KBM-7 (cell line): ENCODE measurements at places on chromosomes 2 and 18.

DNA sequence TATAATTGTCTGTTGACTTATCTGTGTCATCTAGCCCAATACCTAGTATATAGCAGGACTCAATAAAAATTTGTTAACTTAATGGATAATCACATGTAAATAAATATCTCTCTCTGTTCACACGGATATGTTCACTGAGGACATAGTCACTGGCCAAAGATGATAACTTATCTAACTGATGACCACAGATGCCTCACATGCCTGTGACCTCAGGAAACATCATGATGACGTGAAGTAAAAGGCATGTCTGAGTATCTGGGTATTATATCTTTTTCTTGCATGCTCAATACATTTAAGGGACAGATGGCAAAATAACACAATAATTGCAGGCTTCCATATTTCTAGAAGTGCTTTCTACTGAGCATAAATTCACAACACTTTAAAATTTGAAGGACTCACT, 41.4 kb upstream of the PARD3B start:
- no peak for DNase-seq

- DNase-seq, result no peak
These were observed 306.0 kb downstream of the MTX2 start for GRCh38 chr2:176575237-176575744.

DNA sequence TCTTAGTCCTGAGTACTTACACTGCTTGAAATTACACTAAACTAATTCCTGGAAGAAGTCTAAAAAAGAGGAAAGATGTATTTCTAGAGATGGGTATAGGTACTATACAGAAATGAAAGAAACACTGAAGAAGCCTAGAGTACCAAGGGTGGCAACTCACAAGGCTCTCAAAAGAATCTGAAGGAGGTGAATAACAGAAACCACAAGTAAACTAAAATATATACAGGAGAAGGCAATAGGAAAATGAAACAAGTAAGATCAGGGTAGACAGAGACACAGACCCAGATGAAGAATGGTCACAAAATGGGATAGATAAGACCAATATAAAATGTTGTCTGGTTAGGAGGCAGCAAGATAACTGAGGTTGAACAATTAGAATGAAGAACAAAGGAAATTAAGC, 59.9 kb downstream of the USP37 start:
- no peak for DNase-seq

DNA sequence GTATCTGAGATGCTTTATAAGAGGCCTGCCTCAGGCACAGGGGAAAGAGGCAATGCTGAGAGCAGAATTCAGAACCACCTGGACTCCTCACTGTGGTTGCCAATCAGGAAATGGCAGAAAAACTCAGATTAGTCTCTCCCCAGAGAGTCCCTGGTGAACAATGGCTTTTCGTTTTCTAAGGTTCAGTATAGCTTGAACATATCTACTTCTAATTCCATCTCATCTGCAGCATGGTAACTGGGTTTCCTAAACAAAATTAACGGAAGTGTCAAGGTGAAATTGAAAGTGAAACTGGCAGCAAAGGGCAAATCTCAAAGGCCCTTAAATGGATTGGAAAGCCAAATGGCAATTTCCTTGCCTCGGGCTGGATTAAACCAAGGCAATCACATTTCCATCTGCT, 480.2 kb upstream of the ACVR2A start:
- DNase-seq, result peak; percentile 3

GRCh38 chr2:8957628-8958027, 45.9 kb downstream of the MBOAT2 start:
- DNase-seq, result no peak

- peak; percentile 80 for DNase-seq
These were observed 1.4 kb upstream of the CAB39 start for GRCh38 chr2:230711224-230711623.

GRCh38 chr18:12305930-12306629, 2.0 kb upstream of the TUBB6 start:
- no peak for DNase-seq

- no peak for DNase-seq
These were observed 22.3 kb downstream of the IGFBP5 start for GRCh38 chr2:216673021-216673420.

DNA sequence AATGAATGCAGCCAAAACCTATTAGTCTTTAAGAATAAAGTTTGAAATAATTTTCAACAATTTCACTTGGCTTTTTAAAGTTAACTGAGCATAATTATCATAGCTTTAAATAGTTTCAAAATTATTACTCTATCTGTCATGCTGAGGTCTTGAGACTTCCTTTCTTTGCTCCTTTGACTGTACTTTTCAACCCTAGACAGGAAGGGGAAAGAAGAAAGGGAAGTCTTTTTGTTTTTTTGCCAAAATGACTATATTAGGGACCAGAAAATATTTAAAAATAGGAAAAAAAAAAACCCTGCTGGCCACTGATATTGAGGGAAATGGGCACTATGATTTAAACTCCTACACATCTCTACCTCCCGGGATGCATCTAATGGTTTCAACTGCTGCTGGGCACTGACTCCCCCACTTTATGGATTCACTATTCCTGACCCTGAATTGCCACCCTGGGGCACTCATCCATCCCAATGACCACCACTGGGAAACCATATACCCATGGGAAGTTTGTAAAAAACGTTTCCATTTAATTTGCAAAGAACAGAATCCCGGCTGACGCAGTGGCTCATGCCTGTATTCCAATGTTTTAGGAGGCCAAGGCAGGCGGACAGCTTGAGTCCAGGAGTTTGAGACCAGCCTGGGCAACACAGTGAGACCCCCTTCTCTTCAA, 50.5 kb downstream of the GAREM1 start:
- DNase-seq, result peak; percentile 3

- no peak for DNase-seq
These were observed 279.6 kb downstream of the CYRIA start for GRCh38 chr2:16386031-16386430.

DNA sequence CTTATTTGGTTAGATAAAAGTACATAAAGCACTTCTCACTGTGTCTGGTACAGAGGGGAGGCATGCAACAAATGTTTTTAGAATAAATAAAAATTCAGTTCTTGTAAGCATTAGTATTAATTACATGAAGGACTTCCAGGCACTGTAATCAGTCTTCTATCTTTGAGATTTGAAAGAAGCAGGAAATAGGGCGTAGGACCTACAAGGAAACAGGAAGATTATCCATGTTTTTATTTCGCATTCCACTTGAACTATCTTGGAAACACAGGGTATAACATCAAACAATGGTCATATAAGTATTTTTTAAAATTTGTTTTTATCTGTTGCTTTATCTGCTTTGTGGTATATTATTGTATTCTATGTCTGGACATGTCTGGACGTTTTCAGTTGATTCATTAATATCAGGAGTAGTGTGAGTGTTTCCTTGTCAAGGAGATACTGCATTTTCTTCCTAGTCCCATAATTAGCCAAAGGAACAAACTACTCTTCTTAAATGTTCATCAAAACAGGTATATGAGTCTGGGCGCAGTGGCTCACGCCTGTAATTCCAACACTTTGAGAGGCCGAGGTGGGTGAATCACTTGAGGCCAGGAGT, 32.5 kb downstream of the BMPR2 start:
- no peak for DNase-seq

DNA sequence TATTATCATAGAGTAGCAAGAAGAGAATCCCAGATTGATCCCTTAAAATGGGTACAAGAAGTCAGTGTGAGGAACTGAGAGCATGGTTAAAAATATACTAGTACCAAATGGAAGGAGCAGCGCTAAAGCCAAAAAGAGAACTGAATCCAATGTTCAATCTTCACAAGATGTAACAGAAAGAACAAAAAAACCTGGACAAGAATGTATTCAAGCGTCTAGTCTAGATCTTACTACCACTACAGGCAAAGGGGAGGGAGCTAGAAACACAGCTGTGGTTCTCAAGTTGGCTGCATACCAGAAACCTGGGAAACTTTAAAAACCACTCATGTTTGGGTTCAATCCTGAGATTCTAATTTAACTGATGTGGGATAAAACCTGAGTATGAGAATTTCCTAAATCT, 57.5 kb downstream of the PIAS2 start:
- no peak for DNase-seq

DNA sequence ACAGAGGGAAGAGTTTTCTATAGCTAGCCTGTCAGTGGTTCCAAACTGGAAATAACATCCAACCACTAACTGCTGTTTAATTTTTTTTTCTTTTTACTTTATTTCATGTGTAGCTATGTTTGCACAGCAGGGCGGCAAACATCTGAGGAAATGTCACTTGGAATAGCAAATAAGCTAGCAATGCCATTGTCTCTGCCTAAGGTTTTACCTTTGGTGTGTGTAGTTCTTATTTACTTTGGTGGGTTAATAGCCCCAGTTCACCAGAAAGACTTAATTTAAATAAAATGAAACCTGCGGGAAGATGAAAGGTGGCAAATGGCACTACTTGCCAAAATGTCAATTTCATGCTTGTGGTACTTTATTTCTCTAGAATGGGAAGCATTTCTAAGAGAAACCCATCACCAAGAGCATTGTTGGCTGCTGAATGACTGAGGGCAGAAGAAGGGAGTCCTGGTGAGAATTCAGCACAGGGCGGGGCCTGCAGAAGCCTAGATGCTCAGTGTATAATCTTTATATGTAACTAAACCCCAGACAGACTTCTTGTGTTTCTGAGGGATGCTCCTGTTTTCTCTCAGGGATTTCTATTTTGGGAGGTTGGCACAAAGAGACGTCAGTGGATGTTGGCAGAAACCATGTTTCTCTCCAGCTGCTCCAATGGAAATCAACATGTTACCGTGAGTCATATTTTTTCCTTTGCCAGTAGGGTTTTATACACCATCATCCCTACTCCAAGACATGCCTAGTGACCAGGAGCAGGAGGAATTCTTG, 300.4 kb upstream of the NT5C1B start:
- DNase-seq, result no peak
